Activated naive CD8-positive, alpha-beta T cell treated with anti-CD3 and anti-CD28 coated beads, Interleukin-2, amount 10 ng/mL, durations not matched to agents 7 days and 5 days (primary cell): ENCODE measurements at places on chromosomes 3 and 15. TPM values are rescaled to one million over a fixed set of nuclear protein-coding genes. Genes with fewer than 3 reads are reported as not detected.

DNA sequence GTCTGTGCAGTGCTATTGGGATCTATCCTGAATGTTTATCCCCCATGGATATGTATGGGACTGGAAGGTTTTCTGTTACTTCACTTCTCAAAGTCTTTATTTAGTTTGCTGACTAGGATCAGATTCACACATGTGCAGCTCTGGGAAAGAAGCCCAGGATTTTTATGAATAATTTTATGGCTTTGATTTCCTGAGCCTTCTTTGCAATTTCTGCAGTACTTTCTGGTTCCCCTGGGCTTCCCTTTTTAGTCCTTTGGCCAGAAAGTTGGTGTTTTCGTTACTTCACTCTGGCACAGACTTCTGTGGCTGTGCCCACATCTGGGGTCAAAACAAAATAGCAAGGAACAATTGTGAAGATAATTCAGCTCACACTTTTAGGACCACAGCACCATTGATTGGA is 721.0 kb downstream of the OTOL1 start:
- no peak for DNase-seq

DNA sequence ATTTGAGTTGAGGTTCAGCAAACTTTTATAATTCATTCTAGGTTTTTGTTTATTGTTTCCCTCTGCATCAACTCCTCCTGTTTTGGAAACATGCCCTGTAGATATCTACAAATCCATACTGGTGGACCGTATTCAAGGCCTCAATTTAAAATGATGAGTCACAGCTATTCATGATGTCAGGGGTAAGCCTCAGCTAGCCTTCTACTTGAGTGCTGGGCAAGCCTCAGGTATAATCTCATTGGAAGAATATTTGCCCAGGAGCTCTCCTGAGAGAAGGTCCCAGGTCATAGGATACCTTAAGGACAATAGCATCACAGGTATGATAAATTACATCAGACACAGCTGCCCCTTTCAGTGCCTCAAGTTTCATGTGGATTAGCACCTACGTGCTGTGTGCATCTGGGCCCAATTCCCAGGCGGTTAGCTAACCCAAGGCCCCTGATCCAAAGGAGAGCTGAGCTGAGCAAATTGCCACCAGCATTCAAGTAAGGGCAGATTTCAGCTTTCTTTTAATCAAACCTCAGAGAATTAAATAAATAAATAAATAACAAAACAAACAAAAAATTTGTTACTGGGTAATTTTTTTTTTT is 87.5 kb downstream of the KCNMB2 start:
- no peak for DNase-seq

The FYTTD1 gene
- total RNA-seq: 48.8 TPM

The BRPF1 gene
- 57.3 TPM for total RNA-seq

The ELL3 gene
- total RNA-seq: 4.6 TPM

The ZMYND10 gene
- total RNA-seq: 2.2 TPM

The PRR20G gene
- not detected for total RNA-seq

The NBEAL2 gene
- total RNA-seq: 165 TPM
